GM12878 (cell line): ENCODE measurements at places on chromosomes 1 and 21.

- DNase-seq, result no peak
Measured at GRCh38 chr1:35726450-35727433, 8.1 kb upstream of the C1orf216 start.

GRCh38 chr1:9787702-9788101, 36.1 kb downstream of the CLSTN1 start:
- peak; percentile 70 for DNase-seq

DNA sequence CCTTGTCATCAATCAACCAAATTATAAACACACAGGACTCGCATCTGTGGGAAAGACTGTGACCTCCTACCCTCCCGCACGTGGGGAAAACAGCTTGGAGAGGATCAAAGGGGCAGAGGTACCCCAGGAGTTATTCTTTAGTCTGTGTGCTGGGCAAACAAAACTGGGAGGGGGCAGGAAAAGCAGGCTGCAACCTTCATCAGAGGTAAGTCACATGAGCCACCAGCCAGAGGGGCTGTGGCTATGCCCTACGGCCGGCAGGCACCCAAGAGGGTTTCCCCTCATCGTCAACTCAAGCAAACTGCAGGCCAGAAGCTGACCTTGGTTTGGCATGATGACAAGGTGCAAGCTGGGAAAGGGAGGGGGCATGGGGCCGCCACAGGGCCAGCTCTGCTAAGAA, 12.5 kb downstream of the SMIM12 start:
- DNase-seq, result no peak

GRCh38 chr1:9561429-9561828, 22.2 kb downstream of the SLC25A33 start:
- no peak for DNase-seq

DNA sequence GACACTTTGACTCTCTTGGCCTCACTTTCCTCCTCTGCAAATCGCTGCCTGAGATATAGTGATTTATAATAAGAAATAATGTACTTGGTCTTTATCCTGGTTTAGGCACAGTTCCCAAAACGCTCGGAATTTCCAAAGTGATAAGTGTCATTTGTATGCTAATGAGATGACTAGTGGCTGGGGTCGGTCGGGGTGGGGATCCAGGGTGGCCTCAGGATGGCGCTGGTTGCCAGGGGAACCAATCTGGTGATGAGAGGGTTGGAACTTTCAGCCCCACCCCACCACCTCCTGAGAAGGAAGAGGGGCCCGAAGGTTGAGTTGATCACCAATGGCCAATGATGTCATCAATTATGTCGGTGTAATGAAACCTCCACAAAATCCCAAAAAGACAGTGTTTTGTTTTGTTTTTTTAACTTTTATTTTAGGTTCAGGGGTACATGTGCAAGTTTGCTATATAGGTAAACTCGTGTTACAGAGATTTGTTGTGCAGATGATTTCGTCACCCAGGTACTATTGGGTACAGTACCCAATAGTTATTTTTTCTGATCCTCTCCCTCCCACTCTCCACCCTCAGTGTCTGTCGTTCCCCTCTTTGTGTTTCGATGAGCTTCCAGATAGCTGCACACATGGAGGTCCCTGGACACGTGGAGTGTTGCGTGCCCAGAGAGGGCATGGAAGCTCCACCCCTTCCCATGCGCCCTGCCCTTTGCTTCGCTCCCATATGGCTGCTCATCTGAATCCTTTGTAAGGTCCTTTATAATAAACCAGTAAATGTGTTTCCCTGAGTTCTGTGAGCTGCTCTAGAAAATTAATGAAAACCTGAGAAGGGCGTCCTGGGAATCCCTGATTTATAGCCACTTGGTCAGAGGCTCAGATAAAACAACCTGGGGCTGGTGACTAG, 97.2 kb downstream of the KCNN3 start:
- no peak for DNase-seq
